Activated gamma-delta T cell (primary cell): ENCODE measurements at places on chromosomes 3 and 15.

GRCh38 chr3:94269763-94270162 lies 206.9 kb downstream of the NSUN3 start:
- DNase-seq = no peak

DNA sequence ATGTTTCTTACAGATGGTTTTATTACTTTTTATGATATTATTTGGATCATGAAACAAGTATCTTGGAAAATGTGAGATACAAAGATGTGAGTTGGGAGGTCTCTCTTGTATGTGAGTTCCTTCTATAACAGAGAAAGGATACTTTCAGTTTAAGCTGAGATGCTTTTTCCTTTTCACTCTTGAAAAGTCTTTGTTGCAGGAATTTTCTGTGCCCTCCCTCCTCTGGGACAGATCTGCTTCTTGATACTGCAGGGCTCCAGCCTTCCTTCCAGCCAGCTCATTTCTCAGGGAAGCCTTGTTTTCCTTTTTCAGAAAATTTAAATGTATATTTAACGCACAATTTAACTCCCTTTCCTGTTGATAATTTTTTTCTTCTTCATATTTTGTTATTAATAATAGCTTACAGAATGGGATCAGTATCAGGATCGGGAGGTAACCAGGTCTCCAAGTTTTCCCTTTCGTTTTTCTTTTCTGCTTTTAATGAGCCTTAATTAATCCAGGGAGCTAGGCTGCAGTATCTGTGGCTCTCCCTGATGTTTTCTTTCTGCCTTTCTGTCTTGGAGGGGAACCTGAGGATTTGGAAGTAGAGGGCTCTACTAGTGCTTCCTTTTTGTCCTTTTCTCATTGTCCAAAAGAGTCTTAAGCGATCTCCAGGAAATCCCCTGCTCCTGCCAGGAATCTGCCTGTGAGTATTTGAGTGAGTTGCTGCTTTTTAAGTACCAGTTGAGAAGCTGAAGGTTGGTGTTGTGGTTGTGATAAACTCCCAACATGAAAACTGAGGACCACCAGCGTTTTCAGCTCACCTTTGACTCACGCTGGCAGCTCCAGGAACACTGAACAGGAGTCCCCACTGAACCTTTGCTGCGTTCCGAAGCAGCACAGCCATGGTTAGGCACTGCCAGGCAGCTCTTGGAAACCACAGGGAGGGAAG lies 105.7 kb downstream of the IGF1R start:
- DNase-seq = no peak

- no peak for DNase-seq
These were observed 109.3 kb downstream of the NEO1 start for GRCh38 chr15:73161546-73161945.

DNA sequence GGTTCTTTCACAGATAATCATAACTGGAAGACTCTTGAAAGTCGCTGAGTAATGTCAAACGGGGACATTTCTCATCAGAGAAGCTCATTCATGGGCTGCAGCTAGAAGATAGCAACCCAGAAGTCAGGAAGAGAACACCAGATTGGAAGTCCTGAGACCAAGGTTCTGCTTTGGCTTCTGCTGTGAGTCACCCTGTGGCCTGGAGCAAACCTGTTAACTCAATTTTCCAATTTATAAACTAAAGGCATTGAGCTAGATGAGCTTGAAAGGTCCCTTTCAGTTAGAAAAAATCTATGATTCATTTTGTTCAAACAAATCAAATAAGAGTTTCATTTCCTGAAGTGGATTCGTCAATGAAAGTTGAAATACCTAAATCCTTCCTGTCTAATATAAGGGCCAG lies 402.2 kb downstream of the EPHB1 start:
- no peak for DNase-seq

DNA sequence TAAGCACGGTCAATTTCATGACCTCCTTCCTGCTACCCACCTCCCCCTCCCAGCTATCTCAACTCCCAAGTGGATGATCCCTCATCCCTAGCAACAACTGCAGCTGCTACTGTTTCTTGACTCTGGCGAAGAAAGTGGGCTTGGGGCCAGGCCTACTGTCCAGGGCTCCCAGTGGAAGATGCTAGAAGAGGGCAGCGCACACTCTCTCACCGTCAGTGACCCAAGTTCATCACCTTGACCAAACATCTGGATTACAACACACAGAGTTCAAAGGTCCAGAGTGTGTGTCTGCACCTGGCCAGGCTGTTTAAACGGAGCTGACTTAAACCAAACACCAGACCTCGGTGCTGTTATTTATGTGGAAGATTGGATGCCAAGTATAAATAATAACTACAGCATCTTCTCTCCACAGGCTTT lies 385.6 kb downstream of the SHQ1 start:
- DNase-seq = no peak

GRCh38 chr3:23913873-23914743 lies 2.7 kb downstream of the NKIRAS1 start:
- no peak for DNase-seq

DNA sequence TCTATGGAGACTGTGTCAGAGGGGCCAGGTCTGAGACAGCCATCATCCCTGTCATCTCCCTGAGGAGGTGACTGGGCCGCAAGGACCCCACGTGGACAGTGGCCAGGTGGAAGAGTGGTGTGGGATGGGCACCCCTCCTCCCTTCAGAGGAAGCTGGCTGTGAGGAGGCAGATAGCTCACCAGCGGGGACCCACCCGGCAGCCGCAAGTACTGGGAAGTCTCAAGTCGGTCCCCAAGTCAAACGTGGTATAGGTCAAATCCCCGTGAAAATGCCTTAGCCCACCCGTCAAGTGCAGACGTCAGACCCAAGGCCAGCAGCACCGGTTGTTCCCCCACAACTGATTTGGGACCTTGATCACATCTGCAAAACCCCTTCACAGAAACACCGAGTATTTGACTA lies 12.3 kb upstream of the KLF13 start:
- no peak for DNase-seq

GRCh38 chr3:185042312-185043050 lies 110.4 kb downstream of the C3orf70 start:
- DNase-seq = no peak

- no peak for DNase-seq
These were observed 92.0 kb downstream of the FAM43A start for GRCh38 chr3:194777729-194778128.

DNA sequence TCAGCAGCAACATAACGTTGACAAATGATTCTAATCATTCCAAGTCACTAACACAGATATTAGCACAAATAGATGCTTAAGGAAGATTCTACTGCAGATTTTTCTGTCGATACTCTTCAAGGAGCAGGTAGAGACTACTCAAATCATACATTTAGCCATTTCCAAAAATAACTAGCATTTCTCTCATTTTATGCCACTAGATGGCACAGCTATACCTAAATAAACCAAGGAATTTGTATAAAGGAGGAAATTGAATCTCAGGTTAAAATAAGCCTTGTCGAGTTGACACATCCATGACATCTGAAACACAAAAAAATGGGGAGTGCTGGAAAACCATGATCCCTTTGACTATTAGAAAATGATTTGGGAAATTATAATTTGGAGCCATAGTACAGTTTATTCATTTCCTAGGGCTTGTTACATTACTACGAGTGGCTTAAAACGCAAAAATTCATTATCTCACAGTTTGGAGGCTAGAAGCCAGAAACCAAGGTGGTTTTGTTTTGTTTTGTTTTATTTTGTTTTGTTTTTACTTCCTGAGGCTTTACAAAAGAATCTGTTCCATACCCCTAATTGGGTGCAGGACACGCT lies 59.5 kb upstream of the STRIT1 start:
- no peak for DNase-seq

- DNase-seq = no peak
These were observed 49.3 kb upstream of the SKOR1 start for GRCh38 chr15:67775998-67776397.

- no peak for DNase-seq
These were observed 308.7 kb downstream of the CHST2 start for GRCh38 chr3:143428294-143428693.

GRCh38 chr3:94453864-94454263 lies 391.0 kb downstream of the NSUN3 start:
- DNase-seq = no peak

- no peak for DNase-seq
These were observed 35.8 kb downstream of the ISG20 start for GRCh38 chr15:88674661-88675060.

DNA sequence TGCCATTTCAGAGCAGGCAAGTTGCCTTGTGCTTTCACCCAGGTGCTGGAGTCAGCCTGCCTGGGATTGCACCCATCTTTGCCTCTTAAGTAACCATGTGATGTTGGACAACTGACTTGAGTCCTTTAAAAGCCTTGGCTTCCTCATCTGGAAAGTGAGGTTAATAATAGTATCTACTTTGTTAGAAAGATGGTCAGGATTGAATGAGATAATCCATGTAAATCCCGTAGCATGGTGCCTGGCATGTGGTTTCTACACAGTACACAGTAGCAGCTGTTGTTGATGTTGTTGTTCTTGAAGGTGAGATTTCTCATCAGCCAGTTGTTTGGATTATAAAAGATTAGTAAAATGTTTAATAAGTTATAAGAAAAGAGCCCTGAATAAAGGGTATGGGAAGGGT lies 48.8 kb downstream of the PSMD6 start:
- no peak for DNase-seq

GRCh38 chr15:85424154-85424553 lies 43.8 kb downstream of the AKAP13 start:
- DNase-seq = no peak

GRCh38 chr3:141754032-141754431 lies 9.2 kb upstream of the GRK7 start:
- DNase-seq = no peak

DNA sequence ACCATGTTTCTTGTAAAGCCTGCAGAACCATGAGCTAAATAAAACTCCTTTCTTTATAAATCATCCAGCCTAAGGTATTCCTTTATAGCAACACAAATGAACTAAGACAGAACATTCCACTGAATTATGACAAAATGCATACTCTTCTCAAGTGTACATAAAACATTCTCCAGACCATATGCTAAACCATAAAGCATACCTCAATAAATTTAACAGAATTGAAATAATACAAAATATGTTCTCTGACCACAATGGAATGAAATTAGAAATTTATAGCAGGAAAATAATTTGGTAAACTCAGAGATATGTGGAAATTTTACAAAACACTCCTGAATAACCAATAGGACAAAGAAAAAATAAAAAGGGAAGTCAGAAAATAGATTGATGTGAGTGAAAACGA lies 88.6 kb downstream of the KLF13 start:
- DNase-seq = no peak

DNA sequence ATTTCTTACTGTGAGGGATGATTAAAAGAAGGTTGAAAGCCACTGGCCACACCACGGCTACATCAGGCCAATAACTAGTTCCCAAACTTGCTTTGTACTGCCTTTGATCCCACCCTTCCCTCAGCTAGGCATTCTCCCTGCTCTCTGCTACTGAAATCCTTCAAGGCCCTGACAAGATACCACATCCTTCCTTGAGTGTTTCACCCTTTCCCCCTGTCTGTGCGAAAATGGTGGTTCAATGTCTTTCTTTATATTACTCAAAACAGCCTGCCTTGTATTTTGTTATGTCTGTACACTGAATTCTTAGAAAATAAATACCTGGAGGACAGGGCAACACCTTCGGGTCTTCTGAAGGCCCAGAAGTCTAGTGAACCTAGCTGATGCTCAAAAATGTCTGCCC lies 932 bp upstream of the VPS8 start:
- DNase-seq = no peak

- DNase-seq = no peak
These were observed 35.3 kb downstream of the ABHD17C start for GRCh38 chr15:80730387-80730786.
